ENCODE measurements at places on chromosomes 7 and 10.

GRCh38 chr7:105270117-105270516 is 118.6 kb downstream of the SRPK2 start:
- DNase-seq: no peak

DNA sequence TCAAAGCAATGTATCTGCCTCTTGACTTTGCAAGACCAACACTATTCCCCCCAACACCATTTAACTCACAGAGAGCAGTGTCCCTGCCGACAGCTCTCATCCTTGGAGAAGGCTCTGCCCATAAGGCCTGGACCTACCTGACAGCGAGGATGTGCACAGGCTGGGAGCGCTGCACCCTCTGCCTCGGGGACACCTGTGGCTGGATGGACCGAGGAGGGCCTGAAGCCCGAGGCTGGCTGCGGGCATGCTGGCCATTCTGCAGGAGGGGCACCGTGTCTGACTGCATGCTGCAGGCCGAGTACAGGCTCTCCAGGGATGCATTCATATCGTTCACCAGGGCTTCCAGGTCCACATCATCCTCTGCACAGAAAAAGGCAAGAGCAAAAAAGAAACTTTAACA is 108.4 kb downstream of the GRB10 start:
- DNase-seq: no peak

- no peak for DNase-seq
These were observed 162.0 kb upstream of the MGMT start for GRCh38 chr10:129305046-129305445.

GRCh38 chr10:129107525-129107924 is 359.5 kb upstream of the MGMT start:
- no peak for DNase-seq

DNA sequence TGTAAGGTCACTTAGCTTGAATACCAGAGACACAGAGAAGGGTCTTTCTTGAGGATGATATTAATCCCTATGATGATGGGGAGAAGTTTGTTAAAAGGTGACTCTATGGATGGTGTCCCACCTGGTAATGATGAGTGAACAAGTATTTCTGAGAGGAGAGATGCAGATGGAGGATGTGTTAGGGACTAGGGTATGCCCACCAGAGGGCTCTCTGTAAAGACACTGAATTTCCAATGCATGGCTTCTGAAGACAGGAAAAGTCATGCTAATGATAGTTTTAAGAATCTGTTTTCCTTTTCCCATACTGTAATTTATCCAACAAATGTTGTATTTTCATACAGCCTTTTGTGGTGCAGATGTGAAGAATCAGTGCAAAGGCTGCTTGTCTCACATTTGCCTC is 1250.9 kb upstream of the CELF2 start:
- DNase-seq: no peak

DNA sequence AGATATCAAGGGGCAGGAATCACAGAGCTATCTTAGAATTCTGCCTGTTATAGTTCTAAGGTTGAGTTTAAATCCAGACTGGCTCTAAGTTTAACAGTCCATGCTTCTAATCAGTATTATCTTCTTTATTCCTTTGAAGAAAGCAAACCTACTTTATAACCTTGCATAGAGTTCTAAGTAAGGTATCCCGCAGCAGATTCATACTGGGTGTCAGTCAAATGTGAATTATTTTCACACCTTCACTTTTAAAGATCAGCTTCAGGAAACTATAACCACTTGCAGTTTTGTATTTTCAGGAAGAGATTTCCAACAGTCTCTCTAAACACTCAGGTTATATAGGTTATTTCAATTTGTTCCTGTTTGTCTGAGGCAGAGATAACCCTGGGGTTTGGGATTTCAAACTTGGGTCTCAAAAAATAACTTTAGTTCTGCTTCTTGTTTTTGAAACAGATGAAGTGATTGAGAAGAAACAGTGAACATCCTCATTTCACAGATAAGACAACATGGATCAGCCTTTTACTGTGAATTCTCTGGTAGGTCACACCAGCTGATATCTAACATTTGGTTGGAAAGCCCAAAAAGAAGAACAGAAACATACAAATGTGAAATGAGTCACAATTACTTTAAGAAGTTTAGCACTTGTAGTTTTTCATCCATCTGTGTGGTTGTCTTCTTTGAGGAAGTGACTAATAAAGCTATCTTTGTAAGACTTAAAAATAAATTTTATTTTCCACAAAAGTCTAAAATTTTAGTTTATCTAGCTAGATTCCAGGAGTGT is 21.4 kb downstream of the STAMBPL1 start:
- DNase-seq: no peak

DNA sequence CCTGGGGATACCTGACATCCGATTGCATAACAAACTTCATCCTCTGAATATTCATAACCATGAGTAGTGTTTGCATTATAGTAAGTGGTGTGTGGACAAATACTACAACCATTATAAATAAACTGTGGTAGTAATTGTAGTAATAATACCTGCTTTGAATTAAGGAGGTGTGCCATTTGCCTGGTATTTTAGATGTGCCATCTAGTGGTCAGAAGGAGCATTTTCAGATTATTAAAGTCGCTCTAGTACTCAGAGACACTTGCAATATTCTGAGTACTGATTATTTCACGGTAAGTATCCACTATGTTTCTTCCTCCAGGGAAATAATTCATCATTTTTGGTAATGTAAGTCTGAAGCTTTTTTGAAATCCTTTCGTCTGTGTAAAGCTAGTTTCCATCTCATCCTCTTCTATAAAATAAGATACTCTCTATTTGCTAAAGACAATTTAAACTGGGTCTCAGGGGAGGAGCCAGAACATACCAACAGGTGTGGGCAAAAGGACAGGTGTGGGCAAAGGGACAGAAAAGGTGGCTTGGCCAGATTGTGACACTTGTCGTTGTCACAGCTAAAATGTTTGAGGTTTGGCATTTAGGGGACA is 115.3 kb upstream of the WDR11 start:
- DNase-seq: no peak

All from muscle of back (tissue), 13 donors.